ENCODE measurements at places on chromosomes 16 and 17.

GRCh38 chr17:43324205-43324893 is 74.4 kb upstream of the ARL4D start:
- no peak for DNase-seq

DNA sequence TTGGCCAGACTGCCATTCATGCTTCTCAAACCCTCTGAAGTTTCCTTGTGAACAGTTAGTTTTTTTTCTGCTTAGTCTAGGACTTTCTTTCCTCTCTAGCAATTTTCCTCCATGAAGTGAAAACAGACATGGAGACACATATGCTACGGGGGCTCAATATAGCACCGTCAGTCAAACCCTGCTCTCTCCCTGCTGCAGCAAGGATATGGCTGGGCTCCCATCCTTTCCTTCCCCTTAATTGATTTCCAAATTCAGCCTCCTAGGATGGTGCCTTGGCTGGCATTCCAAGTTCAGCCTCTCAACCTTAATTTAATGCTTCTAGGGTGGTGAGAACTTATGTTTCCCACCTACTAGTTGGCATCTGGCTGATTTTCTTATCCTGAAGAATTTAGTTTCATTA is 436.7 kb downstream of the NPIPA7 start:
- no peak for DNase-seq

DNA sequence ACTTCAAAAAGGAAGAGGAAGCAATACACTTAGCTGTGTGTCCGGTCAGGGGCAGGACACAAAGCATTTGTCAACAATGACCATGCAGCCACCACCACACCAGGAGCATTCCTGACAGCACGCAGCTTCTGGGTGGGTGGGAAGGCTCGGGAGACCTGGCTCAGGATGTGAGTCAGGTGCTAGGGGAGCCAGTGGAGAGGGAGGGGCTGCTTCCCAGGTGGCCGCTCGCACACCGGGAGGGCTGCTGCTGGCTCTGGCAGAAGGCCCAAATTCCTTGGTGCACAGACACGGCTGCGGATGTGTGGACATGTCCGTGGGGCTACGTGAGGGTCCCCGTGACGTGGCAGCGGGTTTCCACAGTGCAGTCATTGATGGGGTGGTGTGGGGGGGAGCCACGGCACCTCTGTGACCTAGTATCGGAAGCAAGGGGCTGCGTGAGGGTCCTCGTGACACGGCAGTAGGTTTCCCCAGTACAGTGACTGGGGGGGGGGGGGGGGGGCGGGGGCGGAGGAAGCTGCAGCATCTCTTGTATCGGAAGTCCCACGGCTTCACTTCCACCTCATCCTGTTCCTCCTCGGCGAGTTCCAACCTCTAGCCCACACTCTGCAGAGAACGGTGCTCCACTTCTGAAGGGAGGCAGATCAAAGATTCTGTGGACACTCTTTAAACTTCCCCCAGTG is 112.8 kb downstream of the ZNF778 start:
- DNase-seq = no peak

DNA sequence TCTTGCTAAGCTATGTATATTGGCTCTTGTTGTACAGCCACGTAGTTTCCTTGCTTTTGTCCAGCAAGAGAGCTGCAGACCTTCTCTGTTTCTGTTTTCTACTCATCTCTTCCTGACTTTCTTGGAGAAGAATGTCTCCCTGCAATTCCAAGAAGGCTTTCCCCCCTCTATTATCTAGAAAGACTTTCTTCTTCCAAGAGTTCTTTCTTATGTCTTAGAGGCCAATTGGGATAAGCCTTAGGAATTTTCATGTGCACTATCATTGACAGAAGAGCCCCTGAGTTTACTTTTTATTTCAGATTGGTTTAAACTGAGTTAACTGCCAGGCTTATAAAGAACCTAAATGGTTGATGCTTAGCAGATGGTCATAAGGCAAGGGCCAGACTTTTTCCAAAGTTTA is 9.0 kb downstream of the CAPNS2 start:
- DNase-seq = no peak

Measured in activated CD4-positive, alpha-beta T cell treated with anti-CD3 and anti-CD28 coated beads for 4 hours (primary cell).